ENCODE measurements at places on chromosomes 1 and 21.
A peak's percentile ranks its signal among the peaks of the same experiment; 100 is the strongest.

GRCh38 chr1:67970088-67970487 is 80.3 kb downstream of the DIRAS3 start:
- no peak for DNase-seq

DNA sequence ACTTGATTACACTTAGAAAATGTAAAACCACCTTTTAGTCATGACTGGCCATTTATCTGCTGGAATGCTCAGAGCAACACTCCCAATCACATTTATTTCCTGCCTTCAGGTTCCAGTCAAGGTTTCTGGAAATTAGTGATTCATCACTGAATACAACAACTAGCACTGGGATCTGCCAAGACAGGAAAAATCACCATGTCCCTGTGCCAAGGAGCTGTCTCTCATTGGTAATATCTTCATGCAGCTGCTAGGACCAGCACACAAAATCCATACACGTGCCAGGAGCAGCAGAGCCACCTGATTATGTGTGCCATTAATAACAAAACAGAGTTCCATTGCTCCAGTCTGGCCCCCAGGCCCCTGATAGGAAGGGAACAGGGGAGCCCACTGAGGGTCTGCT is 194.6 kb downstream of the TNR start:
- no peak for DNase-seq

DNA sequence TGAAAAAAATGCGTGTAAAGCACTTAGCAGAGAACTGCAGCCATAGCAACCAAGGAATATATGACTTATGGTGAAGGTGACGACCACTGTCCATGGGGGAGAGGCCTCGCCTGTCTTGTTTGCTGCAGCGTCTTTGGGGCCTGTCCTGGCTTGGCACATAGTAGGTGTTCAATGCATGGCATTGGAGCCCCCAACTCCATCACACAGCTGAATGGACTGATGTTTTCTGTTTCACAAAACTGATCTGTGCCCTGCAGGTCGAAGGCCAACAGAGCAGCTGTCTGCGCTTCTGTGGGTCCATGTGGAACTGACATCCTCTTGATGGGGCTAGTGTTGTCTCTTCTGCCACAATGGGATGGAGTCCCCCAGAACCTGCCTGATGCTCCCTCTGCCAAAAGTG is 296.0 kb downstream of the PTPRU start:
- DNase-seq = no peak

- peak; percentile 62 for DNase-seq
Observed at GRCh38 chr1:12618965-12619791, 1.2 kb upstream of the DHRS3 start.

DNA sequence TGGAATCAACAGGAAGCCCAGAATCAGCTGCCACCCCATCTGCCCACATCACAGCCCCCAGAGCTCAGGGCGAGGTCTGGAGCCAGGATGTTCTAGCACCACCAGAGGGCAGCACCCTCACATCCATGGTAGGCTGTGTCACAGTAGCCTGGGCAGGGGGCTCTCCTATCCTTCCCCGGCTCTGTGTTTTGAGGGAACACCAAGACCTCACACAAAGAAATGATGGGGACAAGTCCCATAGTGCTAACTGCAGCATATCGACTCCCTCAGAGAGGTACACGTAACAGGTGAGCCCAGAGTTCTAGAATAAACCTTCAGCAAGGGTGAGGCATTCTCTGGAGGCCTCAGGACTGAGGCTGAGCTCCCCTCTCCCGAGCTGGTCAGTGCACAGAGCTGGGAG is 2.3 kb upstream of the KCNC4 start:
- peak; percentile 75 for DNase-seq

GRCh38 chr21:41831453-41831831 is 47.7 kb downstream of the PRDM15 start:
- no peak for DNase-seq

GRCh38 chr1:64242895-64243756 is 39.7 kb downstream of the UBE2U start:
- no peak for DNase-seq

- no peak for DNase-seq
Observed at GRCh38 chr1:59368008-59368670, 71.2 kb downstream of the FGGY start.

DNA sequence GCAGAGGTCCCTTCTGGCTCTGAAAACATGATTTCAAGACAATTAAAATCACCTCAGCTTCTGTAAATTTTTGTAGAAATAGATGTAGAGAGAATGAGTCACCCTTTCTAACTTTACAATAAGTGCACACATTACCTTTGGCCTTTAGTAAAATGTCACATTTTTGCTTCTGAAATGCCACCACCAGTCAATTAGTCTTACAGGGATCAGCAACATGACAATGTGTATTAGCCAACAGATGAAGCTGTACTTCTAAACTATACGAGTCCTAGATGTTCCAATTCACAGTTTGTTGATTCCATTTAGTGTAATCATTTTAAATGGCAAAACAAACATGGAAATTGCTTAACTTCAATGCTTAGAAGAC is 23.1 kb downstream of the C21orf91 start:
- no peak for DNase-seq

- peak; percentile 51 for DNase-seq
Observed at GRCh38 chr1:155051777-155052398, 772 bp downstream of the ADAM15 start.

- no peak for DNase-seq
Observed at GRCh38 chr1:37267111-37267835, 207.1 kb upstream of the ZC3H12A start.

DNA sequence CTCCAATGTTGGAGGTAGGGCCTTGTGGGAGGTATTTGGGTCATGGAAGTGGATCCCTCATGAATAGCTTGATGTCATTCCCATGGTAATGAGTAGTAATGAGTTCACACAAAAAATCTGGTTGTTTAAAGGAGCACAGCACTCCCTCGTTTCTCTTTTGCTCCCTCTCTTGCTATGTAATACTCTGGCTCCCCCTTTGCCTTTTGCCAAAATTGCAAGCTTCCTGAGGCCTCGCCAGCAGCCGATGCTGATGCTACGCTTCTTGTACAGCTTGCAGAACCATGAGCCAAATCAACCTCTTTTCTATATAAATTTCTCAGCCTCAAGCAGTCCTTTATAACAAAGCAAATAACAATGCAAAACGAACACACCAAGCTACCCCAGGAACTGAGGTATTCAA is 80.9 kb downstream of the LHX9 start:
- no peak for DNase-seq
